ENCODE measurements at places on chromosomes 2 and 18.
A peak's percentile ranks its signal among the peaks of the same experiment; 100 is the strongest.

DNA sequence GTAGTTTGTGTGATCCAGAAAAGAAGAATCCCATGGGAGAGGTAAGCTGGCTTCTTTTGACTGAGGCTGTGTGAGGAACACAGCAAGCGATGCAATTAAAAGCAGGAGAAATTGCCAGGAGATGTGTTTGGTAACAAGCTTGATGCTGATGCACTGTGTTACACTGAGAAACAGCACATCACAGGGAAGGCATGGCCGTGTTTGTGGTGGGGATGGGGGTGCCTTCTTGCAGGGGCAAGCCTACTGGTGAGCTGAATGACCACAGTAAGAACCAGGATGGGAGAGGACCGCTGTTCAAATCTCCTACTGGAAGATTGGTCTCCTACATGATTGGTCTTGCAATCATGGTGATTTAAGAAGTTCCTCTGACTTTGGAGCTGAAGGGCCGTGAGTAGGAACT, 477.7 kb upstream of the HS6ST1 start:
- DNase-seq = no peak

DNA sequence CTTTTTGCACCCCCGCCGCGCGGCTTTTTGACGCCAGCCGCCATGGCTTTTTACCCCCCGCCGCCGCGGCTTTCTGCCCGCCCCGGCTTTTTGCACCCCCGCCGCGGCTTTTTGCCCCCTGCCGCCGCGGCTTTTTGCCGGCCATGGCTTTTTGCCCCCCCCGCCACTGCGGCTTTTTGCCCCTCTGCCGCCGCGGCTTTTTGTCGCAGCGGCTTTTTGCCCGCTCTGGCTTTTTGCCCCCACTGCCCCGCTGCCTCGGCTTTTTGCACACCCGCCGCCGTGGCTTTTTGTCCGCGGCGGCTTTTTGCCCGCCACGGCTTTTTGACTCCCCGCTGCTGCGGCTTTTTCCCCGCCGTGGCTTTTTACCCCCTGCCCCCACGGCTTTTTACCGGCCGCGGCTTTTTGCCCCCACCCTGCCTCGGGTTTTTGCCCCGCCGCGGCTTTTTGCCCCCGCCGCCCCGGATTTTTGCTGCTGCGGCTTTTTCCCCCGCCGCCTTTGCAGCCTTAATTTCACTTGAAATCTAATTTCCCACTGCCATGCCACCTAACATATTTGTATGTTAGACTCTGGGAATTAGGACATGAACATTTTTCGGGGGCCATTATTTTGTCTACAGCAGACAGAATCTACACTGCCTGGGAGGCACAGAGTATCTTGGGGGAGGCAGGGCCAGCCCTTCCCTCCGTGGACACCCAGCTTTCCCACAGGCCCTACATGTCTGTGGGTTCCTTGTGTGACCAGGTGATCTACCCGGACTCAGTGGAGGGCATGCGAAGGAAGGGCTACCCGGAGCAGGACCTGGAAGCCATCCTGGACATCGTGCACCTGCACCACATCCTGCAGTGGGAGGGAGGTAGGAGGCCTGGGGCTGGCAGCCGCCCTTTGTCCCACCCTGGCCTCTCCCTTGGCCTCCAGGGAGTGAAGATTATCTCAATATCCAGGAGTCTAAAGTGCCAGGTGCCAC, 3031.0 kb upstream of the TEKT4 start:
- no peak for DNase-seq

DNA sequence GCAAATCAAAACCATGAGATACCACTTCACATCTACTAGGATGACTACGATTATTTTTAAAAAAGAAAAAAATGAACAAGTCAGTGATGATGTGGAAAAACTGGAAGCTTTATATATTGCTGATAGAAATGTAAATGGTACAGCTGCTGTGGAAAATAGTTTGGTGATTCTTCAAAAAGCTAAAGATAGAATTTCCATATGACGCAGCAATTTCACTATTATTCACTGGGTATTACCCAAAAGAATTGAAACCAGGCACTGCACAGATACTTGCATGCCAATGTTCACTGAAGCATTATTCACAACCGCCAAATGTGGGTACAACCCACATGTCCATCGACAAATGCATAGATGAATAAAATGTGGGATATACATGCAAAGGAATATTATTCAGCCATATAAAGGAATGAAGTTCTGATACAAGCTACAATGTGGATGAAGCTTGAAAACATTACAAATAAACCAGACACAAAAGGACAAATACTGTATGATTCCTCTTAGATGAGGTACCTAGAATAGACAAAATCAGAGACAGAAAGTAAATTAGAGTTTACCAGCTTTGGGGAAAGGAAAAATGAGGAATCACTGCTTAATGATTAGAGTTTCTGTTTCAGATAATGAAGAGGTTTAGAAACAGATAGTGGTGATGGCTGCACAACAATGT, 11.1 kb downstream of the RTTN start:
- DNase-seq = no peak

DNA sequence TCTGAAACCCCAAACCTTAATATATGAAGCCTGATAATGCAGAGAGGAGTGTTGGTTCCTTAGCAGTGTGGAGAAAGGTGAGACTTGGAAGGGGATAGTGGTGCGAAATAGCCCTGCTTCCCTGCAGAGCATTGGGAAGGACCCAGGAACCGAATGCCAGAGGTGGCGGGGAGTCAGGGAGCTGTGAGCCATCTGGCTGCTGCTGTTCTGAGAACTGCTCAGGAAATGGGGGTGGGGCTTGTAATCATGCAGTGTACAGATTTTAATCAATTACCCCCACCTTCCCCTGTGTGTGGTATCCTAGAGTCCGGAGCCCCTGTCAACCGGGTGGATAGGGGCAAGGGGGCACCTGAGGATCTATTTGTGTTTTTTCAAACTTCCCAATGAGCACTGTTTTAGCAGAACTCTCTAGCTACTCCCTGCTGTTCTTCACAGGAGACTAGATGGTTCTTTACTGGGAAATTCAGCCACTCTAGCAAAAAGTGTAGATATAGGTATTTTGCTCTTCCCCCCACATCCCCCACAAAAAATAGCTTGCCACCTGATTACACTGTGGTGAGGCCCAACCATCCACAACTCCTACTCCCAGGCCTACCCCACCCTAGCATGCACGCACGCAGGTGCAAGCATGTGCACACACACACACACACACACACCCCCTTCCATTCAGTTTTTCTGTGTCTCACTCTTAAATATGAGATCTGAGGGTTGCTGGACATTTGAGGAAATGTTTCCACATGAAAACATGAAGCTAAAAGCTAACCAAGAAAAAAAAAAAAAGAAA, 30.1 kb upstream of the MBOAT2 start:
- peak; percentile 85 for DNase-seq

GRCh38 chr2:167265722-167266121, 377.4 kb downstream of the XIRP2 start:
- DNase-seq = no peak

DNA sequence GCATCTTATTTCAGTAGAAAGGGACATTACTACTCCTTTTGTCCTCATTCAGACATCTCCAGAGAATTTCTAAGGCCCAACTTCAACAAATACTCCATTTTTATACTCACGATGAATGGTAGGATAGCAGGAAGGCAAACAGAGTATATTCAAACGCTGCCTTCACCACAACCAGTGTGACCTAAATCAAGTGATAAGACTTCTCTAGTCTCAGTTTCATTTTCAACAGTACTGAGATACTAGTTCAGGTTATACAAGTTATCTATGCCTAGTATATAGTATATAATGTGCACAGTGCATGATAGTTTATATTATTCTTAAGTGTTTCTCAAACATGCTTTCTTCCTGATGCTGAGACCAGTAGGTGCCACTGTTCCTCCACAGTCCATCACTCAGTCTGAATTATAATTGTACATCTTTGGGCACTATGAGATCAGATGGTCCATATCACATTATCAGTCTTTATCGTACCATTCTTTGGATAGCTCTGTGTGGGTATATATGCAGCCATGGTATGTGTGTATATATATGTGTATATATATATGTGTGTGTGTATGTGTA, 66.3 kb upstream of the RPE start:
- DNase-seq = no peak

DNA sequence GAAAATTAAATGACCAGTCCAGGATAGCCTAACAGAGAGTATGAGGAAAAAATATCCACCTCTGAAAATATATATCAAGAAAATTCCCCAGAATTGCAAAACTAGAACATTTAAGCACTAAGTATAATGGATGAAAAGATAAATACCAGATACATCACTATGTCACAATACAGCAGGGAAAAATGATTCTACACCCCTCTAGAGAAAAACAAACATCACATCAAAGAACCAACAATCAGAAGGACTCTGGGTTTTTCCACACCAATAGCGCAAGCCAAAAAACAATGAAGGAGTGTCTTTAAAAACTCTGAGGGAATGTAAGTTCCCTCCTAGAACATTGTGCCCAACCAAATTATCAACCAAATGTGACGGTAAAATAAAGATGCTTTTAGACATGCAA, 13.7 kb downstream of the BUB1 start:
- DNase-seq = no peak

- DNase-seq = no peak
Observed at GRCh38 chr2:156812496-156812895, 376.3 kb downstream of the GPD2 start.

DNA sequence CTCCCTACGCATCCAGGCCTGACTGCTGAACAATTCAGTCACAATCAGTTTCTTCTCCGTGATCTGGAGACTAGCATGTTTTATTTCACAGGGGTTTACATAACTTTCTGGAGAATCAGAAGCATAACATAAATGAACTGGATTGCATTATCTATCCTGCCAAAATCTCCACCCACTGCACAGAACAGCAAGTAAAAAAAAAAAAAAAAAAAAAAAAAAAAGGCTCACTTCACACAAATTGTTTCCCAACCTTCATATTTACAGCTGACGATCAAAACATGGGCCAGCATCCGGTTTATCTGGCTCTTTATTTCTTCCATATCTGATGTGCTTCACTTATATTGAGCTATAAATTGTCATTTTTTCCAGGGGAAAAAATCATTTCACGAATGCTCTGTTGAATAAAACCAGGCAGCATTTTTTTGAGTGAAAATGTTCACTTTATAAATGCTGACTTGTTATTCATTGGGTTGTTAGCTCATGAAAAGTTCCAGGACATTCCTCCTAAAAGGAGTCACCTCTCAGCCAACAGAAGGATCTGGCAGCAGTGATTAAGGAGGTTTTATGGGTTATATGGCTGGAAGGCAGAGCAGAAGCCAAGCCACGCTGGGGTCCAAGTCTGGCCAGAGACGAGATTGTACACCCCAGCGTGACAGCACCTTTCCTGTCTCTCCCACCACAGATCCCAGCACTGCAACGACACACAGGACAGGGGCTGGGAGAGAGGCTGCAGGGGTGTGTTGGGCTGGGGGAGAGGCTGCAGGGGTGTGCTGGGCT, 51.2 kb upstream of the GLI2 start:
- DNase-seq = no peak

DNA sequence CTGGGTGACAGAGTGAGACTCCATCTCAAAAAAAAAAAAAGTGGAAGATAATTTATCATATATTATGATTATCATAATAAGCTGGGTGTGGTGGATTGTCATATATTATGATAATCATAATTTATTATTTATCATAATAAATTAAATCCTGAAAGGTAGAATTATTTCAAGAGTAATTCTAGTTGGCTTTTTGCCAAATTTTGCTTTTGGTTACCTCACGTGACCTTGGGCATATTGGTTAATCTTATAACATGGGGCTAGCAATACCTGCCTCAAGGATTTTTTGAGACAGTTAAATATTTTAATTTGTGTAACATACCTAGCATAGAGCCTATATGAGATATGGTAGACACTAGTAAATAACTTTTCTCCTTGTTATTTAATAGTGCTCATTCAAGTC, 111.3 kb upstream of the TTC27 start:
- DNase-seq = no peak

DNA sequence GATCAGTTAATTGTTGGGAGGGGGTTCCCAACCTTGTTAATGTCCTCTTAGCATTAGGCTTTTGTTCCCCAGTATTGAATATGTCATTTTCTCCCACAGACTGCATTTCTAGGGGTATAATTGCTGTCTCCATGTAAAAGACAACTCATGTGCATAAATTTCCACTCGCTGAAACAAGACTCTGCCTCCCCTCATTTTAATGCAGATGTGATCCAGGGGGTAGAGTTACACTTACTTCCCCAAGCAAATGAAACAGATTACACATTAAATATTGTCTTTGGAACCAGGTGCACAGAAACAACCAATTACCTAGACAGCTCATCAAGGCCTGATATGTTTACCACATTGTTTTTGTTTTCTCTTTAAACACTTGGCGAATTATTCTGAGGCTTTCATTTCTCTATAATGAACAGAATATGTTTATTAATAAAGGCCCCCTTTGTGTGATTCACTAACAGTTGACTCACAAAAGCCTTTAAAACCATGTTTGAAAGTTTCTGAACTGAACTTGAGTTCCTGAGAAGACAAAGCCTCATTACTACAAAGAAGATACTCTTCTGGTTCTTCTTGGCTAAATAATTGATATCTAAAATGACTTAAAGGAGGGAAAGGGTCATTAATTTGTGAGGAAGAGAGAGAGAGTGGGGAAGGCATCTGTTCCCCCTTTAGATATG, 15.0 kb upstream of the ACVR1 start:
- peak; percentile 84 for DNase-seq

DNA sequence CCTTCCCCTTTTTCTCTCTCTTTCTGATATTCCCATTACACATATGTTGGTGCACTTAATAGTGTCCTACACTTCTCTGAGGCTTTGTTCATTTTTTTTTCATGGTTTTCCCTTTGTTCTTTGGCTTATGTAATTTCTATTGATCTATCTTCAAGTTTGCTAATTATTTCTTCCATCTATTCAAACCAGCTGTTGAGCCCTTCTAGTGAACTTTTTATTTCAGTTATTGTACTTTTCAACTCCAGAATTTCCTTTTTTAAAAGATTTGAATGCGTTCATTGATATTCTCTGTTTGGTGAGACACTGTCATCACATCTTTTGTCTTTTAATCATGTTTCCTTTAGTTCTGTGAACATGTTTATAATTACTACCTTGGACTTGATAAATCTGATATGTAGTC, 118.2 kb downstream of the ARHGEF4 start:
- no peak for DNase-seq

GRCh38 chr18:58180738-58181353, 136.8 kb downstream of the NEDD4L start:
- DNase-seq = peak; percentile 89

DNA sequence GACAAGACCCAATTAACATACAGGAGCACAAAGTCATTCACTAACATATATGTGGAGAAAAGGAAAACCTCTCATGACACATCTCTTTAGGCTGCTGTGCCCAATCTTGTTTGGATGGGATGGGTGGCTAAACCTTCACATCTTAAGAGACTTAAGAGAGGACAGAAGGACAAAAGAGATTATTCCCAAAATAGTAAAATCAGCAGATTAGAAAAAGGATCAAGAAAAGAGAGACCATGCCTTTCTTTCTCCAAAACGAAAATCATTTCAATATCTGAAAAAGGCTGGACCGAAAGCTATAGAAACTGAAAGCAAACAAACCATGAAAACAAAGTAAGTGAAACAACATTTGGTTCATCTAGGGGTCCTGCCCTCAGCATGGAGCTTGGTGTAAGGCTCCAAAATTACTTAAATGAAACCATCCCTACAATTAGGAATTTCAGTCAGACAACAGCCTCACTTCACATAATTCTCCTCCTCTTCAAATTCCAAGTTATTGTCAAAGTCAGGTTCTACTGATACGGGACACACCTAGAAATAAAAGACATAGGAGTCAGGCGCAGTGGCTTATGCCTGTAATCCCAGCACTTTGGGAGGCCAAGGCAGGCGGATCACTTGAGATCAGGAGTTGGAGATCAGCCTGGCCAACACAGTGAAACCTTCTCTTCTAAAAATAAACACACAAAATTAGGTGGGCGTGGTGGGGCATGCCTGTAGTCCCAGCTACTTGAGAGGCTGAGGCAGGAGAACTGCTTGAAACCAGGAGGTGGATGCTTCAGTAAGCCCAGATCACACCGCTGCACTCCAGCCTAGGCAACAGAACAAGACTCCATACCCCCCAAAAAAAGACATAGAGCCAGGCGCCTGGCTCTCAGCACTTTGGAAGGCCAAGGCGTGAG, 5.2 kb downstream of the STARD7 start:
- DNase-seq = no peak
